ENCODE measurements at places on chromosomes 6 and 20. TPM values are rescaled to one million over a fixed set of nuclear protein-coding genes. Genes with fewer than 3 reads are reported as not detected.

GRCh38 chr20:35305682-35306556, 13.7 kb upstream of the FAM83C start:
- no peaks in the 10 kb centered on the region for H3K36me3 ChIP-seq
- H3K4me1 ChIP-seq, result peaks cover 49% of the 10 kb centered on the region
- H3K27me3 ChIP-seq, result no peaks in the 10 kb centered on the region
- peak; percentile 94 for DNase-seq
- H3K4me3 ChIP-seq, result no peak overlapping the region

GRCh38 chr6:145829102-145829501, 14.5 kb upstream of the FBXO30 start:
- H3K4me1 ChIP-seq, result no peaks in the 10 kb centered on the region
- H3K27me3 ChIP-seq, result no peaks in the 10 kb centered on the region
- DNase-seq, result no peak
- H3K4me3 ChIP-seq, result no peak overlapping the region

DNA sequence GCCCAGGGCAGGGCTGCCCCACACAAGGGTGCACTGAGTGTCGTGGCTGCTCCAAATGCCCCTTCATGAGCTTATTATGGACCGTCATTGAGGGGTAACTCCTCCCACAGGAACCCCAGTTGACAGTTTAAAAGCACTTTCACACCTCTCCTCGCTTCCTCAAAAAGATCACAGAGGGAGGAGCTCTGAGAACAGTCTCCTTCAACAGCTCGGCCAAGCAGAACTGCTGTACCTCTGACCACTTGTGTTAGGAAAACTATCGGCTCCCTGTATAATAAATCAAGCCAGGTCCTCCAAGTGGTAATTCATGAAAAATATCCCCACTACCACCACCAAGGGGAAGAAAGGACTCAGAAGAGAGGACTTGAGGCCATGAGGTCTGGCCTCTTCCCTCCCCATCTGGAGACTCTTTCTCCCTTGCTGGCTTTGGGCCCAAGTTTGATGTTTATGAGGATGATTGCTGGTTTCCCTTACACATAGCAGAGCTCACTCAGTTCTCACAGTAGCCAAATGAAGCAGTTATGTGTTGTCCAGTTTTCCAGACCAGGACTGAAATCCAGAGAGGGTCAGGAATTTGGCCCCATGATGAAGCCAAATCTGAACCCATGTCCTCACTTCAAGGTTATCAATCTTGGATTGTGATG, 8.7 kb downstream of the SNX21 start:
- H3K36me3 ChIP-seq, result no peaks in the 10 kb centered on the region
- no peaks in the 10 kb centered on the region for H3K27me3 ChIP-seq
- no peak for DNase-seq
- no peak overlapping the region for H3K4me3 ChIP-seq
- H3K27ac ChIP-seq, result no peak overlapping the region

DNA sequence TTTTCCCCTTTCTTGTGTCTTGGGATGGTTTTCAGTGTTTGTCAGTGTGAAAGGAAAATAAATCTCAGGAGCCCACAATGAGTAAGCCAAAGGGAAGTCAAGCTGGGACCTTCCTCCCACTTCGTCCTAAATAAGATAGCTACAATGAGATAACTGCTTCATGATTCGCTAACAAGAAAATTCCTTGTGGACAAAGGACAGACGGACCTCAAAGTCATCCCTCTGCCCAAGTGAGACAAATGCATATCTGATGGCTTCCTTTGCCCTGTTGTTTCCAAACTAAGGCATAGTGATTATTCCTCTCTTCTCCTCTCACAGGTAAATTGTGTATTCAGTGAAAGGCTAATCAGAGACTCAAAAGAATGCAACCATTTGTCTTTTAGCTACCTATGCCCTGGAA, 26.1 kb upstream of the ADTRP start:
- H3K27me3 ChIP-seq, result no peaks in the 10 kb centered on the region
- peaks cover 23% of the 10 kb centered on the region for H3K4me1 ChIP-seq
- H3K27ac ChIP-seq, result no peak overlapping the region
- no peaks in the 10 kb centered on the region for H3K36me3 ChIP-seq

The SLC26A8 gene
- not detected for total RNA-seq

The THBS2 gene
- total RNA-seq, result 5.5 TPM

The CRISP3 gene
- not detected for total RNA-seq

All from hepatocyte (in vitro differentiated cells).